Right lung (tissue), 10 donors: ENCODE measurements at places on chromosomes 6 and 20. TPM values are rescaled to one million over a fixed set of nuclear protein-coding genes. Genes with fewer than 3 reads are reported as not detected.

TMEM217 gene
- 2.6 TPM for polyA plus RNA-seq

TOX2 gene
- polyA plus RNA-seq, result 69.8 TPM

TP53INP2 gene
- 5.6 TPM for polyA plus RNA-seq

OTOR gene
- not detected for polyA plus RNA-seq

TAP1 gene
- polyA plus RNA-seq, result 21.3 TPM

BPI gene
- polyA plus RNA-seq, result 2.2 TPM

ZSWIM3 gene
- polyA plus RNA-seq, result 5.6 TPM

ABHD16B gene
- not detected for polyA plus RNA-seq

GRM1 gene
- polyA plus RNA-seq, result 0.04 TPM

NEURL2 gene
- 4.2 TPM for polyA plus RNA-seq

LHFPL5 gene
- polyA plus RNA-seq, result not detected

TMC2 gene
- polyA plus RNA-seq, result 0.09 TPM

DLL1 gene
- polyA plus RNA-seq, result 9.5 TPM

ACTL10 gene
- 0.54 TPM for polyA plus RNA-seq

C6orf118 gene
- 5.1 TPM for polyA plus RNA-seq
